ENCODE measurements at places on chromosomes 2 and 18.

- DNase-seq, result no peak
Measured at GRCh38 chr2:57370882-57371585, 675.6 kb upstream of the VRK2 start.

DNA sequence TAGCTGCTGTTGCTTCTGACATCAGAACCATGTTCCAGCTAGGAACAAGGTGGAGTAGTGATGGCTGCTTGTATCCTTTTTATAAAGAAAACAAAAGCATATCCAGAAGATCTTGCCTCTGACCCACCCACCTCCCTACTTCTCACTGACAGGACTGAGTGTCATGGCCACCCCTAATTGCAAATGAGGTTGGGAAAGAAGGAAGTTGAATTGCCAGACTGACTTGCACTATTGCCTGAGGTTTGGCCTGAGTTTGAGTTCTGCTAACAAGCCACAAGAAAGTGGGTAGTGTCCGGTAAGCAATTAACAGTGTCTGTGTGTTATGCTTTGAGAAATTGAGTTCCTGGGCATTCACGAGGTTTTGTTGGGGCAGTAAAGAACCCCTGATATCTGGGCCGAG, 22.8 kb downstream of the SGPP2 start:
- no peak for DNase-seq

- DNase-seq, result no peak
Measured at GRCh38 chr2:50723286-50723938, 308.5 kb downstream of the NRXN1 start.

DNA sequence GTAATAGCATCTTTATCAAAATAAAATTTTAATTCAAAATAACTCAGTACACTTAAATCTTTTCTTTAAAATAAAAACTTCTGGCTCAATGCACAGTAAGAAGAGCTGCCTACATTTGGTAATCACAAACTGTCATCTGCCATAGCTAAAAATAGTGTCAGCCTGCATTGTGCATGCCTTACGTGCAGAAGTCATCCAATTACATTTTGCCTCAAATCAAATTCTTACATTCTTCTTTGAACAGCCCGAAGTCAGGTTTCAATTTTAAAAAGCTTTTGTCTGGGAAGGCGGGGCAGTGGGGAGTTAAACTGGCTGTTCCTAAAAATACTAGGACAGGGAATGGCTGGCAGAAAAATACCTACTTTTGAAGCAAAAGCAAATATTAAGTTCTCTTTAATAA, 51.1 kb downstream of the RTN4 start:
- DNase-seq, result no peak

DNA sequence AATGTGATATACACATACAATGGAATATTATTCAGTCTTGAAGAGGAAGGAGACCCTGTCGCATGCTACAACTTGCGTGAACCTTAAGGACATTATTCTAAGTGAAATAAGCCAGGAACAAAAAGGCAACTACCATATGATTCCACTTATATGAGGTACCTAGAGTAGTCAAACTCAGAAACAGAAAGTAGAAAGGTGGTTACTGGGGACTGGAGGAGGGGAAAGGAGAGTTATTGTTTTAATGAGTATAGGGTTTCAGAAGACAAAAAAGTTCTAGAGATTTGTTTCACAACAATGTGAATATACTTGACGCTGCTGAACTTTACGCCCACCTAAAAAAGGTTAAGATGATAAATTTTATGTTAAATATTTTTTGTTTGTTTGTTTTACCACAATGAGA, 47.0 kb downstream of the CXCR4 start:
- DNase-seq, result no peak

- DNase-seq, result no peak
Measured at GRCh38 chr18:13382366-13382953, 163.9 kb downstream of the LDLRAD4 start.

GRCh38 chr18:7725897-7726296, 158.8 kb downstream of the PTPRM start:
- no peak for DNase-seq

DNA sequence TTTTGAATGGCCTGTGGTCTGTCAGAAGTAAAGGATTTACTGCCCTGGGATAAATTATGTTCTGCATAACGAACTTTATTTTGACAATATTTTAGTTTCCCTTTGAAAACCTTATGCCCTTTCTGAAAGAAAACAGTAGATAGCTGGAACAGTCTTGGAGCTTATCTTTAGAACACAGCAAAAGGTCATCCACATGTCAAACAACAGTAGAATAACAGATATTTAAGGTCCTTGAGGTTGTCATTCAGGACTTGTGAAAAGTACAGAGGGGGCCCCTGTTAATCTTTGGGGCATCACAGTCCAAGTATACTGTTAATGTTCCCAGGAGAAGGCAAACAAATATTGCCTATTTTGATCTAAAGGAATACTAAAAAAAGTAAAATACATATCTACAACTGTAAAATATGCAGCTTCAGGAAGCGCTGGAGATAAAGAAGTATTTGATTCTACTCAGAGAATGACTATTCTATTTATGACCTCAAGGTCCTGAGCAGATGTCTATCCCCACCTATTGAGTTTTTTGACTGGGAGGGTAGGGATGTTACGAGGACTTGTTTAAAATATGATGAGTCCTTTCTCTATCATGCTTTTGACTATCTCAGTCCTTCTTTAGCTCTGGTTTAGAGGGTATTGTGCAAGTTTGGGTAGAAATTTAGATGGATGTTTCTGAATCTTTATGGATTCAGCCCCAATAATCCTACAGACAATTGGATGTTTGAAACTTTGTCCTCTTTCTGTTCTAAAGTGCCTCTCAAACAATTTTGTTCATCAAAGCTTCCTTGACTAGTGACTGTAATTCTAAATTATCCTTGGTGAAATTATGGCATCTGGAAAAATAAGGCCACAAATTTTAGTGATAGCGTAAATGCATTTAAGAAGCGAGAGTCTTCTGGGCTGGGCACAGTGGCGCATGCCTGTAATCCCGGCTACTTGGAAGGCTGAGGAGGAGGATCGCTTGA, 25.1 kb upstream of the TMEM214 start:
- no peak for DNase-seq

- DNase-seq, result no peak
Measured at GRCh38 chr2:44572196-44572900, 210.6 kb downstream of the CAMKMT start.

DNA sequence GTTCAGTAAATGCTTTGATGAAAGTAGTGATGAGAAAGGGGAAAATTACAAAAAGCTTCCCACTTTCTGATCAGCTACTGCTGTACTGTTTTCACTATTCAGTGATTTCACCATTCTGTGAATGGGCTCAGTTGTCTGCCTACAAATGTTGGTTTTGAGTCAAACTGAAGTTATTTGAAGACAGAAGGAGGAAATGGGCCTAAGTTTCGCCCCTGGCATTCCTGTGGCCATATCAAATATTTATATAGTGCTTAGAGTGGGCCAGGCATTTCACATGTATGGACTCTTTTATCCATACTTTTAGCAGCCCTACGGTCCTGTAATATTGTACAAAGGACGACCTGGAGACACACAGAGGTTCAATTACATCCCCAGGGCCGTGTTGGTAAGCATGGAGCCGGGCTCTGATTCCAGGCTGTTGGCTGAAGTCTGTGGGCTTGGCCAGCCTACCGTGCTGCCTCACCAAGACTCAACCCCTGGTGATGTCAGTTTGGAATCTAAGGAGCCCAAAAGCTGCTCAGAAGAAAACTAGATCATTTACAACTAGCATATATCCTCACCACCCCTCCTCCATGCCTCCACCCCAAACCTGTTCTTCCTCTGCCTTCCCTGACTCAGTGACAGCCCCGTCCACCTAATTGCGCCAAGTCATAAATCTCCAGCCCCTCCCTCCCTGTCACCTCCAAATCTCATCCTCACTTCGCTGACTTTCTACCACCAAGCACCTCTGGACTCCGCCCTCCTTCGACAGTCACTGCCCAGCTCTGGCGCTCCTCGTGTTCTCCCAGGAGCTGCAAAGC, 10.1 kb upstream of the GRHL1 start:
- no peak for DNase-seq

DNA sequence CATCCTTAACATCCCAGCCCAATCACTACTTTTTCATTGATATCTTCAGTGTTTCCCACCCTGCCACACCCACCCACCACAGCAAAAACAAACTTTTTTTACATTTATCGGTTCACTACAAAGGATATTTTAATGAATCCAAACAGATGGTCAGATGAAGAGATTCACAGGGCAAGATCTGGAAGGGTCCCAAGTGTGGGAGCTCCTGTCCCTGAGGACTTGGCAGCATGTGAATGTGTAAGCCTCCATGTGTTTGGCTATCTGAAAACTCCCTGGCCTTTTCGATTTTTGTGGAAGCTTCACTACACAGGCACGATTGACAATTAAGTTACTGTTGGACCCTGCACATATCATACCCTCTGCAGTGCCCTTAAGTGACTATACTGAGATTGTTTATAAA, 48.1 kb upstream of the CRIM1 start:
- DNase-seq, result no peak

DNA sequence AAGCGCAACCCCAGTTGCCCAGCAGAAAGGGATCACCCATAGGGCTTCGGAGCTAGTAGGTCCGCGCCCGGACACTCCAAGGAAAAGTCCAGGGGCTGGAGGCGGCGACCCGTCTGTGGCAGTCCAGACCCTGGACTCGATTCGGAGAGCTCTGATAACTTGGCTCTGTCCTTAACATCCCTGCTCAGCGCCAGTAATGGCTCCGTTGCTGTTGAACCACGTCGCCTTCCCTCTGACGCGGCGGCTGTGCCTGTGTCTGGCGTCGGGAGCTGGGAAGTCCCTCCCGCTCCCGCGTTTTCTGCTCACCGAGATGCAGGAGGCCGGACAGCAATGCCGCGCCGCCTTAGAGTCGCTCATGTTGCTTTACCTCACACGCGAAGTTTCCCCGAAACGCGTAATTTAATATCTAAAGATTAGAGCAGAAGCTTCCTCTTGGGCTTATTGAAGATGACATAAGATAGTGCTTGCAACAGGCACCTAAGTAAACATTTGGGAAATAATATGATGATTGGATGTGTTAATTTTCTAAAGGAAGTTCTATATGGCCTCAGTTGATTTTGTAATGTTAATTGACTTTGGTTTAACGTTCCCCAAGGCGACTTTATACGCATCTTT, 1.3 kb upstream of the ZBTB14 start:
- DNase-seq, result peak; percentile 25

- DNase-seq, result no peak
Measured at GRCh38 chr18:10284540-10285282, 169.7 kb upstream of the APCDD1 start.

- DNase-seq, result no peak
Measured at GRCh38 chr2:30770816-30771576, 36.2 kb downstream of the CAPN13 start.

GRCh38 chr2:157732596-157732995, 103.9 kb upstream of the ACVR1C start:
- DNase-seq, result no peak

DNA sequence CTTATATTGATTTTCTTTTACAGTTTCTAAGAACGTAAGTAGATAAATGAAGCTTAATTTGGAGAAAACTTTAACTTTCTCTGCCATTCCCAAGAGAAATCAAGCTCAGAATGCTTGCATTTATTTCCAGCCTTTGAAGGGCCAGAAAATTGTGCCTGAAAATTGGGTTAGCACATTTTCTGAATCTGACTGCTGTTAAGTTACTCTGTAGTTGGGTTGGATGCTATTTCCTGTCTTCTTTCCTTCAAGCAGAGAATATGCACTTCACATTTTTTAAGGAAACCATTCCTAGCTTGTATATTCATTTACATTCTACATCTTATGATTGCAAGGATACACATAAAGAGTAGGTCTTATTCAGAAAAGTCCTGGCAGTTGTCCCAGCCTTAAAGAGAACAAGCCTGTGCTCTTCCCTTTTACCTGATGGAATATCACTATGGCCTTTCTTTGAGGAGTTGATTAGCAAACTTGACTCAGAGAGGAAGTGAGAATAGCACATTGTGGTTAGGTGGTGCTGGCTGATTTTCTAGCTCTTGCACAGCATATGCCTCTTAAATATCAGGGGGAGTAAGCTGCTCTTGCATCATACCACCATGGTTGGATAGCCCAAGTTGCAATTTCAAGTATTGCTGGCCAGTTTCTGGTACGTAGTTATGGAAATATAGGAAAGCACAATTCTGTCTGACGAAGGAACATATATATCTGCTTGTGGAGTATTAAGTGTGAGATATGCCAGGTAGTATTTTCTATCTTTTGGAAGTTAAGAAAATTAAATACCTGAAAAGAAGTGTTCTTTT, 133.7 kb downstream of the COMMD1 start:
- DNase-seq, result no peak
